ENCODE measurements at places on chromosomes 1 and 21.

- no peak for DNase-seq
Measured at GRCh38 chr1:70945676-70946075, 101.9 kb downstream of the PTGER3 start.

- DNase-seq, result no peak
Measured at GRCh38 chr1:31189696-31190674, 49.7 kb downstream of the NKAIN1 start.

DNA sequence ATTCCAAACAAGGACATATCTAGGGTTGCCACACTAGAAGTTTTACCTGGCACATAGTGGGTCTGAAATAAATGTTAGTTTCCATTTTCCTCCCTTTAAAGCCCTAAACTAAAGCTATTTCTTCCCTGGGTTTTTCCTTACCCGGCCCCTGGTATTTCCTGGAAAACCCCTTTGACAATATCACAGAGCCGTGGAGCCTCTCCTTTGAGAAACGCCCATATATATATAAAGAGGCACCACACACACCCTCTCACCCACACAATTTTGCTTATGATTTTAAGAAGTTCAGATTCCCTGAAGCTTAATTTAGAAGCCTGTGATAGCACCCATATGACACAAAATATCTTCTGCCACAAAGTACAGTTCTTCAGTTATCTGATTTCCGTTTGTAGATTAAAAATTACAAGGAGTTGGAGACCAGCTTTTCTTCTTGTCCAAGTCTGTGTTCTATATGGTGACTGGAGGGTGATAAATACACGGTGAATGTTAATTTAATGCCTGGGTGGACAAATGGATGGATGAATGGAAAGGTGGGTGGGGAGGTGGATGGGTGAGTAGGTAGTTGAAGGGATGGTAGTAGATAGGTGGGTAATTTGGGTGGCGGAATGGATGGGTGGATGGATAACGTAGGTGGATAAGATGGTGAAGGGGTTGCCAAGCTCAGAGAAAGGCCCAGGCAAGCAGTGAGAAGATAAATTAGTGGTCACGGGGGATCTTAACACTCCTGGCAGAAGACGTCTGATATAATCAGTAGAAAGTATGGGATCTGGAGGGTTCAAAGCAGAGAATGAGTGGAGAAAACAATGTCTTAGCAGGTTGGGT lies 154.4 kb upstream of the FGGY start:
- DNase-seq, result no peak

DNA sequence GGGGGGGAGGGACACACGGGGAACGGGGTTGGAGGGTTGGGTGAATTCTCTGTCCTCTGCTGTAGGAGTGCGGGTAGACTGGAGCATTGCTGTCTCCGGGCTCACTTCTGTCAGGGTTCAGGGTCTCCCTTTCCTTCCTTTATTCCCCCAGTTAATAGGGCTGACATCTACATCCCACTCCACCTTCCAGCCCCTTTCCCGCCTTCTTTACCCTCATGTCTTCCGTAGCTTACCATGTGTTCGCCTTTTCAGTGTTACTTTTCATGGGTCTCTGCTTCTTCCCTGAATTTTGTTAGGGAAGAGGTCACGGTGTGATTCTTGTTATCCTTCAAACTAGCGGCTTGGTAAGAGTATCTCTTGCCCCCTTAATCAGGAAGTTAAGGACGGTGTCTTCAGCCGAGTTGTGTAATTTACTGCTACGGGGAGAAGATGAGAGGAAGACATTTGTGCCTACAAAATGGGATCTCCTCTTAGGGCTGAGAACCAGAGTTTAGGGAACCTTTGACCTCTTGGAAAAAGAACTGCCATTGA lies 917 bp downstream of the RAP1A start:
- DNase-seq, result no peak

DNA sequence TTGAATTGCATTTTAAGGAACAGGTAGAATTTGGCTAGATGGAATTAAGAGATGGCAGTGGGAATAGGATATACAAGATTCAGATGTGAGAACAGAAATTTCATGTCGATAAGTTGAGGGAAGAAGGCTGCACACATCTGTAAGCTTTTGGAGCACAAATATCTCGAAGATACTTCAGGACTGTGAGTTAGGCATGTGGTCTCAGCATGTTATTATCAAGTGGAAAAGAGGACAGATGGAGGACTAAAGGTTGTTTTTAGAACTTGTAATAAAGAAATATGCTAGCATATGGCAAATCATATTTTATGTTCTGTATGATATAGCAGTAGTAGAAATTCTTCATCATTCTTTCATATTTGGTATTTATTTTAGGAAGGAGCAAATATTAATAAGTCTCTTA lies 61.5 kb downstream of the KIF1B start:
- DNase-seq, result no peak

DNA sequence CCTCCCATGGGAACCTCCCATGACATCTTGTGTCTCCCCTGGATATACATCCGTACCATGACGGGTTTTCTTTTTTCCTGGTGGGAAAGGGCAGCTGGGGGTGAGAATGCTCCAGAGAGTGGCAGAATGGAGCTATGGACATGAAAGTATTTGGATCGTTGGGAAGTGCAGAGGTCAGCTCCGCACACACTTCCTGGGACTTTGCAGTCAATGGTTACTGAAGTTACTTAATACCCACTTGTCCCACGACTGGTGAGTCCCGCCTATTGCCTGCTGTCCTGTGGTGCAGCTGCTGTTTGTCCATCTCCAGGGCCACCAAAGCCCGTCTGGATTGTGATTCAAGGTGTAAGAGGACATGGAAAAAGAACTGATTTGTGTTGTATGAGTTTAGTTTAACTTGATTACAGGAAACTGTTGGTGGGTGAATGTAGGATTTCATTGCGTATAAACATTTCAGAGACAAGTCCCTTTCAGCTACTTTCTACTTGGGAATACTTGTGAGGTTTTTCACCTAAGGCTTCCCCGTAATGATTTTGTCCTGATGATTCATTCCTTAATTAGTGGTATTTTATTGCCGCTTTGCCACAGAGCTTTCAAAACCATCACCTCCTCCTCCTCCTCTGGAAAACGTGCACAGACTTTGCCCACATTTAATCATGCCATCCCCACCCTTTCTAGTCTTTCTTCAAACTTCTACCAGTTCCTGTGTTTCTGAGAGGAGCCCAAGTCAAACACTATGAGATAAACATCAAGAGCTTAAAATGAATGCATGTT lies 308.8 kb downstream of the KIF26B start:
- no peak for DNase-seq

DNA sequence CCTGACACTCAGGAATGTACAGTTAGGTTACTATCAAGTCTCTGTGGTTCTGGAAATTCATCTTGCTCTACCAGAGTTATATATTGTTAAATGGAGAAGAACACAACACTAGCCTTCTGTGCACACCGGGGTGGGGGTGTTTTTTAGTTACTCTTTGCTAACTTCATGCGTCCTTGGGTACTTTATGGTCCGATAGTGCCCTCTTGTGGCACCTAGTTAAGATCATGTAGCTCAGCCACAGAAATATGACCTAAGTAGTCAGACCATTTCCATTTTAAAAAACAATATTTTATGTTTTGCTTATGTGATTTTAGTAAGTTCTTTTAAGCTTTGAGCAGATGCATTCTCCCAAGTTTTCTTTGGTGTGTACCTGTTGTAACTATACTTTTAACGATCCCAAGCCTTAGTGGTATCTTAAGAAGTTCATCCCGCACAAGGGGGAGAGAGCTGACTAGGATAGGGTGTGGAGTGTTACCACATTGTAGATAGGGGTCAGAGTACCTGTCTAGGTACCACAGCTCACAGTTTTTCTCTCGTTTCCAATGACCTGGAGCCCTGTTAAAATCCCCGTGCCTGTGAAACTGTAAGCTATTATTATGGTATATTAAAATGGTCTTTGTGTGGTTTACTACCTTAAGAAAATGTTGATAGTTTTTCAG lies 20.6 kb upstream of the SH3D21 start:
- peak; percentile 52 for DNase-seq

- DNase-seq, result peak; percentile 47
Measured at GRCh38 chr21:19999369-20000272, 998.6 kb upstream of the NCAM2 start.

DNA sequence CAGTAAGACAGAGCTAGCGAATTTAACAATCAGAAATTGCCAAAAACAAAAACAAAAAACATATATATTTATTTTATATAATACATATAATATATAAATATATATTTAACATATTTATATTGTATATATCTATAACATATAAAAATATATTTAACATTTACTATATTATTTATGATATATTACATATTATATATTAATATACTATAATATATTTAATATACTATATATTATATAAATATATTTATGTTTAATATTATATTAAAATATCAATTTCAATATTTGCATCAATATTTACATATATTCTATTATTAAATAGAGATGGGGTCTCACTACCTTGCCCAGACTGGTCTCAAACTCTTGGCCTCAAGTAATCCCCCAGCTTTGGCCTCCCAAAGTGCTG lies 50.9 kb downstream of the TBX19 start:
- DNase-seq, result no peak

- no peak for DNase-seq
Measured at GRCh38 chr1:12034381-12034801, 15.1 kb downstream of the MIIP start.

GRCh38 chr21:42238185-42238934 lies 19.4 kb downstream of the ABCG1 start:
- no peak for DNase-seq

GRCh38 chr1:162885265-162885664 lies 24.3 kb upstream of the CCDC190 start:
- DNase-seq, result no peak

DNA sequence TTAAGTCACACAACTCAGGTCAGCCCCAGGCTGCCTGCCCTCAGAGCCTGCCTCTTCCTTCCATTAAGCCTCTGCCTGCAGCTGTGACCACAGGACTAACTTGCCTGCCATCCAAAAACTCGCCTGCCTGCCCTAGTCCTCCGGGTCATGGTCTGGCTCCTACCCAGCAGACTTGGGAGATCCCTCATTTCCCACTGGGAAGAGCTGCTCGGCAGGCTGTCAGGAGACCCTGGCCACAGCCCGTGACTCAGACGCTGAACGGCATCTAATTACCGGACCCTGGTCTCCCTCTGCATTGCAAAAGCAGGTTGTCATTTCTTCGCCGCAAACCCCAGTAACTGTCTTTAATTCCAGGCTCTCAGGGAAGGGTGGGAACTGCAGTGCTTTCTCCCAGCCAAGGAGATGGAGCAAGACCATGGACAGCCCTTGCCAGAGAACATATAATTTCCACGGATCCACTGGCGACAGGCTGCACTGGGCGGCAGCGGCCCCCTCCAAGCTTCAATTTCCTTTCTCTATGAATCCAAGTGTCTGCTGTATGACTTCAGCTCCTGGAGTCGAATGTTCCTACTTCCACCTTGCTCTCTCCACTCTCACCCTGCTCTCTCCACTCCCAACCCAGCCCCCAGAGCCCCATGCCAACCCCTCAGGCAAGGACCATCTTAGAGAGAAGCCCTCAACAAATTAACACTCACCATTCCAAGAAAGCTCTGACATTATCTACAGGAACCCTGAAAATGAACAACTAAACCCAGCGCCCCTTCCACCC lies 20.4 kb downstream of the OLFML2B start:
- DNase-seq, result no peak

- no peak for DNase-seq
Measured at GRCh38 chr1:92480813-92481598, 5.7 kb downstream of the GFI1 start.

- DNase-seq, result no peak
Measured at GRCh38 chr1:164363980-164364379, 195.0 kb upstream of the PBX1 start.

DNA sequence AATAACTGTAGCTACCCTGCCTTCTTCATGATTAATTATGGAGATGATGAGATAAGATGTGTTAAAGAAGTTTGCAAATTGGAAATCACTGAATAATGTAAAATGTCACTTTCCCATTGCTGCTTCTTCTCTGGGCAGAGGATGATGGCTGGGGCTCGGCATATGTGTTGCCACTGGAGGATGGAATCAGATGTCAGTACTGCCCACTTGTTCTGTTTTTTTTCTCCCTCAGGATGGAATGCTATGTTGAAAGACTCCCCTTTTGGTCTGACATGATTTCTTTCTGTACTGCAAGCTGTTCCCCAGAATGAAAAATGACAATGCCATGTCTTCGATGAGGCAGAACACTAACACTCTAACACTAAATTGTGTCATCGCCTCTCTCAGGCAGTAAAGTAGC lies 373.9 kb upstream of the SPAG17 start:
- no peak for DNase-seq

DNA sequence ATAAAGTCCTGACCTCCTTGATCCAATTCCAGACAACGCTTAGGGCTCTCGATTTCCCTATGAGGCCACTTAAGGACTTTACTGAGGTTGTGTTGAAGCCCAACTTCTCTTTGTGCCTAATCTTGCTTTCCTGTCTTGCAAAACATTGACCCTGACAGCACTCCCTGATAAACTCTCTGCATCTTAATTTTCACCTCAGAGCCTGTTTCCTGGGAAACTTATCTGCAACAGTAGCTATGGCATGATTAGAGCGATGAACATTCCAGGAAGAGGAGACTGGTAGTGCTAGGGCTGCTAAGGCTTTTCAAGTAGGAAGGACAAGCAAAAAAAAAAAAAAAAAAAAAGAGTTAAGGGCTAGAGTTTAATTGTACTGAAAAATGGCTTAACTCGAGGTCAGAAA lies 118.9 kb downstream of the RGS21 start:
- no peak for DNase-seq

DNA sequence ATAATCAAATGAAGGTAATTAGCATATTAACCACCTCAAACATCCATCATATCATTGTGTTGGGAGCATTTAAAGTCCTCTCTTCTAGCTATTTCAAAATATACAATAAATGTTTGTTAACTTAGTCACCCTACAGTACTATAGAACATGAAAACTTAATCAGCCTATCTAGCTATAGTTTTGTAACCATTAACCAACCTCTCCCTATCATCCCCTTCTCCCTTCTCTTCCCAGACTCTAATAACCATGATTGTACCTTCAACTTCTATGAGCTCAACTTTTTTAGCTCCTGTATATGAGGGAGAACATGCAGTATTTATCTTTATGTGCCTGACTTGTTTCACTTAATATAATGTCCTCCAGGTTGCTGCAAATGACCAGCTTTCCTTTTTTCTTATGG lies 54.0 kb downstream of the RAVER2 start:
- no peak for DNase-seq

DNA sequence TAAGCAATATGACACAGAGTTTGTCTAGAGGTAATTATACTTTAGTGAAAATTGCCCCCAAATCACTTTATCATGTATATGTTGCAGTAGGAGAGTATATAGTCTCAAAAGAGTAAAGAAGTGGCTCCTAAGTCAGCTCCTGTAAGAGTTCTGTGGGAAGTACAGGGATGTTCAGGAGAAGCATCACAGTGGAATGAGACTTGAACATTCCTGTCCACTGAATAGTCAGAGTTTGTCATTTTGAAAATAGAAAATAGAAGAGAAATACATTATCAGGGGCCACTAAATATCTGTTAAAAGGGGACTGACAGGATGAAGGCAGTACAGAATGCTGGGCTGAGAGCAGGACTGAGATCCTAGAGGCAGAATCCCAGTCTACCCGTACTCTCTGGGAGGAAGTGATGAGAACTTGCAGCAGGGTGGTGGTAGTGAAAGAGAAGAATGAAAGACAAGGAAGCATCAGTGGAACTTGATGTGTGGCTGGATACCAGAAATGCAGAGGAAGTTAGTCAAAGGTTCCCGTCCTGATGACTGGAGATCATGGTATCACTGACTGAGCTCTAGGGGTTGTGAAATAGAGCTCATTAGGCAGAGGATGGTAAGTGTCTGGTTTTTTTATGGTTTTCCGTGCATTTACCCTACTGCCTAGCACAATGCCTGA lies 153.4 kb downstream of the FMN2 start:
- no peak for DNase-seq

- DNase-seq, result no peak
Measured at GRCh38 chr1:30616759-30617158, 106.6 kb downstream of the MATN1 start.

- peak; percentile 23 for DNase-seq
Measured at GRCh38 chr1:232635778-232636356, 5.9 kb upstream of the SIPA1L2 start.

All from Caco-2 (cell line).